ENCODE measurements at places on chromosomes 2 and 18.

GRCh38 chr18:55353806-55354205 lies 234.2 kb downstream of the TCF4 start:
- no peak for DNase-seq

GRCh38 chr2:169509298-169509885 lies at the start of gene KLHL41:
TSS of gene KLHL41 (plus strand) at chr2:169509702. CDS start at chr2:169509779, 77 bp downstream.
- DNase-seq = no peak

- no peak for DNase-seq
Measured at GRCh38 chr2:25250331-25251070, 82.1 kb upstream of the POMC start.

- no peak for DNase-seq
Measured at GRCh38 chr2:206353685-206354084, 79.2 kb downstream of the ZDBF2 start.

DNA sequence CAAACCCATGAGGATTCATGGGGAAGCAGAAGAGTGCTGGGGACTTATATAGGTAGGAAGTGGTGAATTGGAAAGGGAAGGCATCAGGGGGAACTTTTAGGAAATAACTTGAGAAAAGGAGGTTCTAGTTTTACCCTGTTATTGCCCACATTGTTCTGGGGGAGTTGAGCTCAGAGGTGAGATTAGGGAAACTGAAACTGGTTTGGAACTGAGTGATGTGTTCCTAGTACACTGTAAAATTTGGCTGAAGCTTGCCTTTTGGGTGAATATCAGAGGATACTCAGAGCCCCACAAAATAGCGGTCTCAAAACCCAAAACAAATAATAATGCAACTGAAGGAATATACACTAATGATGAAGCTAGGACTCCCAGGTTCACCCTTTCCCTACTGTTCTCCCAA lies 39.6 kb upstream of the APOB start:
- no peak for DNase-seq

- no peak for DNase-seq
Measured at GRCh38 chr18:34990597-34990996, 50.6 kb upstream of the MAPRE2 start.

DNA sequence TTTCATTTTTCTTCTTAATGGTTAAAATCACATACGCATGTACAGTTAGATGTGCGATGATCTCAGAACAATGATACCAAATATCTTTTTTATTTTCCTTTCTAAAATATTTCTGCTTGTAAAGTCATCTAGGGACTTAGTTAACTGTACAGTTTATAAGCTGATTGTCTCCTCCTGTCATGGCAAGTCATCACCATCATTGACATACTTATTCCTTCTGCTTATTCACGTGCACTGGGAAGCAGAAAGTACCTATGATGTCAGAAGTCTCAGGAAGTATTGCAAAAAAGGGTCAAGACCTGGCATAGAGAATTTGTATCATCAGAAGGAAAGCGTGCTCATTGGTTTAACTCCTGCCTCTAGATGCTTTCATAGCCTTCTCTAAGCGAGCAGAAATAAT lies 154.2 kb downstream of the DSC3 start:
- no peak for DNase-seq
